Activated CD4-positive, alpha-beta T cell treated with anti-CD3 and anti-CD28 coated beads for 24 hours (primary cell): ENCODE measurements at places on chromosomes 1 and 21.

GRCh38 chr1:243848858-243849420, 1.1 kb downstream of the AKT3 start:
- DNase-seq = peak; percentile 7

GRCh38 chr1:153404768-153405167, 11.6 kb upstream of the S100A7A start:
- DNase-seq = peak; percentile 32

DNA sequence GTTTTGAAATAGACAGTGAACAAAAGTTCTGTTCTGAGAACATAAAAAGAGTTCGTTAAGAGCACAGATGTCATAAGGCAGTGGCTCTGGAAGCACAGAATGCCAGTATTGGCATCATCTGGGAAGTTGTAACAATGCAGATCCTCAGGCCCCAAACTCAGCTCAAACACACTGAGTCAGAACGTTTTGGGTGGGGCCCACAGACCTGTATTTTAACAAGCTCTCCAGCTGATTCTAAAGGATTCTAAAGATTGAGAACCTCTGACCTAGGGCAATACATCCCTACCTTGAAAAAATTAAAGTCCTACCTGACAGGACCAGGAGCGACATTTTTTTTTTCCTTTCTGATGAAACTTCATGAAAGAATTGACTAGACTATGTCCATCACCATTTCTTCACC, 13.2 kb downstream of the ARHGEF11 start:
- DNase-seq = no peak

DNA sequence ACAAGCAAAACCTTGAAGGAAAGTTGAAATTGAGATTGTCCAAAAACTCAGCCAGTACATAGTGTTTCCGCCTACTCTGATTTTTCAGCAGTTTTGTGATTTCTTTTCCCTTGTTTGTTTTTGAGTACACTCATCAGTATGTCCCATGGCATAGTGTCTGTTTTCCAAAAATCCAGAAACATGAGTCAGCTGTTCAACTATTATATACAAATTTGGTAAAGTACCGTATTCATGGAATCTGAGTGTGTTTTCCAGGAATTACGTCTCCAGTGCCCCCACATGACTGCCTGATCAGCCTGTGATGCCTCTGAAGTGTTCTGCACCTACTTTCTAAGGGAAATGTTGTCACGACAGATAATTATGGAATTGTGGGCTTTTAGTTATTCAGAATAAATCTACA, 186.8 kb downstream of the LTN1 start:
- DNase-seq = no peak

DNA sequence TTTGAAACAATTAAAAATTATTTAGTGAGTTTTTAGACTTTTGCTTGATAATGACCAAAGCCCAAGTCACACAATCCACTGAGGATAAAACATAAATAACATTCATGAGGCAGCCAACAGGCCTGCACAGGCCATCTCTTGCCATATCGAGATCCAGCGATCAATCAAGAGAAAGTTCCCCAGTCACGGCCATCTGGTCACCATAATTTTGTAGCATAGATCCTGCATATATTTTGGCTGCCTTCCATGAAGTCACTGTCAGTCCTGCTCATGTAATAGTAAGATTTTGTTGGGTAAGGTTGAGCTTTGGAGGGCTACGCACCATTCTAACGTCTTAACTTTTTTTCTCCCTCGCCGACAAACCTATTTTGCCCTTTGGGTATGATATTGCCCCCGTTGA, 17.5 kb downstream of the KPNA6 start:
- no peak for DNase-seq

DNA sequence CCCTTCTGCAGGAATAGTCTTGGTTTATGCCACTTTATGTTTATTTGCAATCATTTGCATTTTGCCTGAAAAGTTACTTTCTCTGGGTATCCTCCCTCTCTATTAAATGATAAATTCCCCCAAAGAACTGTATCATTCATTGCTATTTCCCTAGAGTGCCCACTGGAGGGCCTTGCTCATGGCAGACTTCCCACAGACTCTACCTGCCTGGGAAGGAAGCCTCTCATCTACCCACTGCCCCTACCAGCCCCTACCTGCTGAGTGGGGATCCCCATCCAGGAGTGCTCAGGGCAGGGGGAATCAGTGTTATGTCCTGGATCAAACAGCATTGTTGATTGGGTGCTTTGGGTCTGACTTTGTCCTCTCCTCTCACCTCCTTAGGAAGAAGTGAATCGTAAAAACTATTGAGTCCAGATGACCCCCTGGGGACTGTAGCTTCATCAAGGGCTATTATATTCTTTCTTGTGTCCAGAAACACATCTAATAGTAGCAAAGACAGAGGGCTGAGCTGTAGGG, 6.8 kb upstream of the LRRN2 start:
- DNase-seq = no peak

DNA sequence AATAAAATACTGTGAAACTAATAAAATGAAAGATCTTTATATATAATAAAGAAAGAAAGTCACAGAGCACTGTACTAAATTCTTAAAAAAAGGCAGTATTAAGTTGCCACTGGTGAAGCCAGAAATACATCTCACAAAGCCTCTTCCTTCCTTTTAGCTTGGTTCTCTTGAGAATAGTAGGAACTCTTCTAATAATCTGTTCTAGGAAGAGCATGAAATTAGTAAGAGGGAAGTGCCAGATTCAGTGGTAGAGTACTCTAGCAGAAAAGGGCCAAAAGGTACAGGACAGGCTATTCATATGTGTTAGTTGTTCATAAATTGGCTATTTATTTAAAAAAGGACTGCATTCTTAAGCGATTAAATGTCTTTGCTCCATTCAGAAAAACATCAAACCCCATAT, 33.7 kb downstream of the CTTNBP2NL start:
- no peak for DNase-seq

- DNase-seq = no peak
Measured at GRCh38 chr1:235549351-235550139, 45.3 kb upstream of the B3GALNT2 start.

- DNase-seq = no peak
Measured at GRCh38 chr21:34647555-34647954, 21.2 kb upstream of the CLIC6 start.

DNA sequence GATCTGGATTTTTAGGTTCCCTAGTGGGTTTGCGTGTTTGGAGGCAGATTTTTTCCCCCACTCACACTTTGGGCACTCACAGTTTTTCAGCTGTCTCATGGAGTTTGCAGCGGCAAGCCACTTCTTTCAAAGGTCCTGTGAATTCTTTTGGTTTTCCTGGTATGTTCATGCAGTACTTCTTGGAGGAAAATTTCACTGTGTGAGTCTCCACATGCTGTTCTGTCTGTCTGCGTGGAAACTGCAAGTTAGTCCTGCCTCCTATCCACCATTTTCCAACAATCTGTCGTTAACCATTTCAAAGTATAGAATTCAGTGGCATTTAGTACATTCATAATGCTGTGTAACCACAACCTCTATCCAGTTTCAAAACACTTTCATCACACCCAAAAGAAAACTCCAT, 793 bp upstream of the FMO1 start:
- DNase-seq = no peak

GRCh38 chr1:92409946-92410549, 76.7 kb downstream of the GFI1 start:
- no peak for DNase-seq

DNA sequence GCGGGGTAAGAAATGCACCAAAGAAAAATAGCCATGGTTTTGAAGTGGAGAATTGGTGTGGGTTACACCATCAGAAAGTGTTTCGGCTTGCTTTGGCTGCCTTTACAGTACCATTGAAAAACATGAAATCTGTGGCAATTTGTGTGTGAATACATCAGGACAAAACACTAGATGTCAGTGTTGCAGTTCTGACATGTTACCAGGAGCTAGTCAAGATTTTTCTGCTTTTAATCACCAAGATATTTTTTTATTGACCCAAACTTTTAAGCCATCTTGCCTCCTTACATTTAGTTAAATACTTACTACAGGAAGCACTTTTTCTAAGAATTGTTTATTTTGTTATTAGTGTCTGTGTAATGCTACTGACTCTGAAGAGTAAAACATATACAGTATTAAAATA, 14.3 kb downstream of the RRP15 start:
- no peak for DNase-seq

DNA sequence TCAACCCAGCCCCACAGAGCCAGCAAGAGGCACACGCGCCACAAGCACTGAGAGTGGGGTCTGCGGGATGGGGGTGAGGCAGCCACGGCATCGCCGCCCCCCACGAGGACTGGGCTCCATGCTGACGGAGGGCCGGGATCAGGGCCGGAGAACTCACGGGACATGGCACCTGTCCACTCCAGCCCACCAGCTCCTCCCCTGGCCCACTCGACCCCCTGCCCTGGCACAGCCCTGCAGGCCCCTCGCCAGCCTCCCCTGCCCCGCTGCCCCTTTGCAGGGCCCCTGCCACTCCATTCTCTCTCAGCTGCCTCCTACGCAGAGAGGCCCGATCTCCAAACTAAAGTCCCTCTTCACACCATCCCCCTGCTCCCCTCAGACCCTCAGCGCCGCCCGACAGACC, 134.0 kb downstream of the NPHP4 start:
- no peak for DNase-seq

DNA sequence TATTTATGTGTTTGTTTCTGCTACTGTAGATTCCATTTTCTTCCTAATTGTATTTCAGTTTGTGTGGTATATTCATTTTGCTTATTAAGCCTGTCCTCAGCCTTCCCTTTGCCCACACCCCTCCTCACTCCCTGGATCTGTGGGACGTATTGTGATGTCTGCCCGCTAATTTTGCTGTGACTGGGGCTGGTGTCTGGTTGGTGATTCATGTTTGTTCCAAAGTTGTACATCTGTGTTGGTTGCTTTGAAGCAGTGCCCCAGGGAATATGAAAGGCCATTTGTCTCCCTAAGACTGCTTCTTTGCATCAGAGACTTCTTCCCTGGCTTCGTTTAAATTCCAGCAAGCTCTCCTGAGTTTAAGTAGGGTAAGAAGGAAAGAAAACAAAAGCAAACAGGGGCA, 289.5 kb upstream of the SGIP1 start:
- no peak for DNase-seq

DNA sequence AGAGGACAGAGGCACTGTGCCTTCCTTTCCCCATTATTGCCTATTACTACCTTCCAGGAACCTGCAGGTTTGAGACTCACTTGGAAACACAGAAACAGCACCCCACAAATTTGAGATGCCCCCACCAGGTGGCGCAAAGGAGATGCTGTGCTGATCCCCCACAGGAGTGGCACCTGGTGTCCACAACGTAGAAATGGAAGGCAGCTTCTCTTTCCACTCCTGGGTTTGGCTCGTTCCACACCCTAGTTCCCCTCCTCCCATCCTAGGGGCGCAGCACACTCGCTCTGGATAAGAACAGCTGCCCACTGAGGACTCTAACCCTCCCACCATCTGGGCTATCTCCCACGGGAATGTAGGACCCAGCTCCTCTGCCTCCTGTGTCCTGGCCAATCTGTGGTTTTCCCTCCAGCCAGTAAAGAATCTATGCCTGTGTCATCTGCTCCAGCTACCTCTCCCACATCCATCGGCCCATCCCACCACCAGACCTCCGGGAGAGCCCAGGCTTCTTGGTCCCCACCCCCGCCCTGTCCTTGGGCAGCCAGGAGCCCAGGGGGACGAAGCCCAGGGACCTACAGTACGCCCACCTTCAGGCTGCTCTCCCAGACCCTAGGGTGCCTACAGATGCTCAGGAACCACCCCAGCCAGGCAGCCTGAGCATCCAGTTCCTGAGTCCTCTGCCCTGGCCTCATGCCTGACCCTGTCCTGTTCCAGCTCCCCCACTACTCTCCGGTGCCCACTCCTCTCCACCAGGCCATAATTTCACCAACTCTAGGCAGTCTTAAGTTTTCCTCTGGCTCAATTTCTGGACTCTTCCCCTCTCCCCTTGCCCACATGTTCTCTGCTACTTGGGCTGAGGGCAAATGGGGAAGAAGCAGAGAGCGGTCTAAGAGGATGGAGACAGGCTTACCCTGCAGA, 549 bp downstream of the THBS3 start:
- DNase-seq = peak; percentile 89
